ENCODE measurements at places on chromosomes 7 and 10.

- DNase-seq, result no peak
These were observed 39.0 kb downstream of the MAD1L1 start for GRCh38 chr7:2193575-2194305.

GRCh38 chr10:112954974-112955581 is 5.0 kb downstream of the TCF7L2 start:
- no peak for DNase-seq

DNA sequence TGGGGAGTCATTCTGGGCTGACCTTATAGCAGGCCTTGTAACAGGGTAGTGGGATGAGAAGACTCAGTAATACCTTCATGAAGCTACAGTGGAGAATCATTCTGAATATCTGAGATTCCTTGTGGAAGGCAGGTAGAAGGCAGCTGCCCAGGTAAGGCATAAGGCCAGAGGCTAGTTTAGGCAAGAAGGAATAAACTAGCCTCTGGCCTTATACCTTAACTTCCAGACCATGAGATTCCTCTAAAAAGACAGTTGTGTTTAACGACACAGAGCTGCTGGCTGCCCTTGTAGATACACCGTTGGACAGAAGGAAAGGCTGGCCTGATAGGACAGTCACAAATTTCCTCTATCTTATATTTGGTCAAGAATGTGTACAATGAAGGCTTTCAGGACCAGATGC is 268.2 kb downstream of the PLXDC2 start:
- DNase-seq, result no peak

DNA sequence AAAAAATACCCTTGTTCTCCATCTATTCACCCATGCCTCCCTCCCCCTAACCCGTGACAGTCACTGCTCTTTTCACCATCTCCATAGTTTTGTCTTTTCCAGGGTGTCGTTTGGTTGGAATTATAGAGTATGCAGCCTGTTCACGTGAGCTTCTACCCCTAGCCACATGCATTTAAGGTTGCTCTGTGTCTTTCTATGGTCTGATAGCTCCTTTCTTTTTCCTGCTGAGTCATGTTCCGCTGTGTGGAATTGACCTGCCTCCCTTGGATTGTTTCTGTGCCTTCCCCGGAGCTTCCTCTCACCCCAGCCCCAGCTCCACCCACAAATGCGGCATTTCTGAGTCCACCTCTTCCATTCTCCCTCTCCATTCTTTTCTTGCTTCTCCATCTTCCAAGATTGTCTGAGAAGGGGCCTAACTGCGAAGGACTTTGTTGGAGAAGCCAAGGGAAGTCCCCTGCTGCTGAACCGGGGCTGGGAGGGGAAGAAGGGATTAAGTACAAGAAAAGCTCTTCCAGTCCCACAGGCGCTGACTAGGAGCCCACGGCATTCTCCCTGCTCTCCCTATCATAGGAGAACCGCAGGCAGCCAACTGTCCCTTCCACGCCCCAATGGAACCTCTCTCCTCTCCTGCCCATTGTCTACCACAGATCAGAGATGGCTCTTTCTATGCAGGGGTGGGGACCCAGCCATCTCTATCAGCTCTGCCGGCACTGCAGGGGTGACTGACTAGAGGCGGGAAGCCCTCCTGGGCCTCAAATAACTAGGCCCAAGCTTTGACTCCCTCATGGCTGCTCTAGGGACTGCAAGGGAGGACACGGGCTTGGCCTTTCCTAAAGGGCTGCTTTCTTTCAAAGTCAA is 87.5 kb upstream of the ANLN start:
- DNase-seq, result no peak

DNA sequence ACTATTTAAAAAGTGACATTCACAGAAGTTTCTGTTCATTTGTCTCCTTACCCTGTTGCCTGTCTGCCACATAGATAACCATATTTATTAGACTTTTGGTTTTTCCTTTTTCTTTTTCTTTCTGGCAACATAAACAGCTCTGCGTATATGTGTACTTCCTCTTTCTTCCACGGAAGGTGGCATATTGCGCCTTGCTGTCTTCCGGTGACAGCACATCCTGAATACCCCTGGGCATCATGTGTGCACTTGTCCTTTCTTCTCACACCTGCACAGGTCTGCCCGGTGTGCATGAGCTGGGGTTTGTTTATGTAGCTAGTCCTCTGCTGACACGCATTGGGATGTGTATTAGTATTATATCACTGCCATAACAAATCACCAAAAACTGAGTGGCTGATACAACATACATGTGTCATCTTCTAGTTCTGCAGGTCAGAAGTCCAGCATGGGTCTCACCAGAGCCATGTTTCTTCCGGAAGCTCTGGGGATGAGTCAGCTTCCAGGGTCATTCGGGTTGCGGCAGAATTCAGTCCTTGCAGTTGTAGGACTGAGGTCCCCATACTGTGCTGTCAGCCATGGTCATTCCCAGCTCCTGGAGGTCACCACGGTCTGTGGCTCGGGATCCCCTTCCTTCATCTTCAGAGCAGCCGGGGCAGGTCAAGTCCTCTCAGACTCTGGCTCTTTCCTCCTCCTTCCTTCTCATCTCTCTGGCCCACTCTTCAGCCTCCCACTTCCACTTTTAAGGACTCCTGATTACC is 596.0 kb upstream of the FOXK1 start:
- no peak for DNase-seq

DNA sequence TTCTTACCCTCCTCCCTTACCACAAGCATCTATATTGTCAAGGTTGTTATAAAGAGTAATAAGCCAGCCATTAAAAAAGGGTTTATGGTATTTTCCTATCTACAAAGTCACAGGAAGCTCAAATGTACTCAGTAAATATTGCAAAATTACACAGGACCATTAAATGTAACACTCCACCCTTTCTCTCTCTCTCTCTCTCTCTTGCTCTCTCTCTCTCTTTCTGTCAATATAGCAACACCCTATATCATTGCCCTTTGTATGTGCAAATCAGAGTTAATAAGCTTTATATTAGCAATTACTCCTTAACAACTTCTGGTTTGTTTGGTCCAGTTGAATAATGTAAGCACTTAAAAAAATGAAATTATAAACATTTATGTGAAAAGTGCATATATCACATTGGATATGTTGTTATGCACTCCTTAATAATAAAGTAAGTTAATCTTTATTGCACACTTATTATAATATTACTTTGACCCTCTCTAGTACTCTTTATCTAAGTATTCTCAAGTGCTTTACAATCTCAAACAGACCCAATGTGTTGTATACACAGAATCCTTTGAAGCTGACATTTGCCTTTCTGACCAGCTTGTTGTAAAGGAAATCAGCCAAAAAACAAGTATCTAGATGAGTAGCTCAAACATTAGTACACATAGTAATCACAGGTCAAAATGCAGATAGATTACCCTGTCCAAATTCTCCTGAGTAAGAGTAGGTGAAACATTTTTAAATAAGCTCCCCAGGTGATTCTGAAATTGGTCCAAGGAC is 93.2 kb downstream of the CFTR start:
- DNase-seq, result no peak

GRCh38 chr7:148828965-148829364 is 55.1 kb downstream of the EZH2 start:
- no peak for DNase-seq

DNA sequence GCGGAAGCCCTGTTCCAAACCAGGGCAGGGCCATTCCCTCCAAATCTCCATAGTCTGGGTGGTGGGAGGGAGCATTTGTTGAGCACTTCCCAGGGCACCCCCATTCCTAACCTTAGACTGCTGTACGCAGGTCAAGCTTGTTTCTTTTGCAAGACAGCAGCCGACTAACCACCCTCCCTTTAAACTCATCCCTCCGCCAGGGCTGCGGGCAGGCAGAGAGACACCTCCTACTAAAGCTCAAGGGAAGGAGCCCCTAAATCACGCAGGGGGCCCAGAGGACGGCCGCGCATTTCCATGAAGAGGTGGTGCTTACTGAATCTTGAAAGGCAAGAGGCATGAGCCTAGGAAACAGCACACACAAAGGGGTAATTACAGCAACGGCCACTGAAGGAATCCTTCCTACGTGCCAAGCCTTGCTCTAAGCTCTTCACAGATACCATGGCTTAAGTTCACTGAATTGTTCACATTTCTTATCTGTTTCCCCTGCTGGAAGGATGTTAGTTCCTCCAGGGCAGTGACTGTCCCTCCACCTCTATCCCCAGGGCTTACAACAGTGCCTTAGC is 90.0 kb downstream of the PROSER2 start:
- no peak for DNase-seq

DNA sequence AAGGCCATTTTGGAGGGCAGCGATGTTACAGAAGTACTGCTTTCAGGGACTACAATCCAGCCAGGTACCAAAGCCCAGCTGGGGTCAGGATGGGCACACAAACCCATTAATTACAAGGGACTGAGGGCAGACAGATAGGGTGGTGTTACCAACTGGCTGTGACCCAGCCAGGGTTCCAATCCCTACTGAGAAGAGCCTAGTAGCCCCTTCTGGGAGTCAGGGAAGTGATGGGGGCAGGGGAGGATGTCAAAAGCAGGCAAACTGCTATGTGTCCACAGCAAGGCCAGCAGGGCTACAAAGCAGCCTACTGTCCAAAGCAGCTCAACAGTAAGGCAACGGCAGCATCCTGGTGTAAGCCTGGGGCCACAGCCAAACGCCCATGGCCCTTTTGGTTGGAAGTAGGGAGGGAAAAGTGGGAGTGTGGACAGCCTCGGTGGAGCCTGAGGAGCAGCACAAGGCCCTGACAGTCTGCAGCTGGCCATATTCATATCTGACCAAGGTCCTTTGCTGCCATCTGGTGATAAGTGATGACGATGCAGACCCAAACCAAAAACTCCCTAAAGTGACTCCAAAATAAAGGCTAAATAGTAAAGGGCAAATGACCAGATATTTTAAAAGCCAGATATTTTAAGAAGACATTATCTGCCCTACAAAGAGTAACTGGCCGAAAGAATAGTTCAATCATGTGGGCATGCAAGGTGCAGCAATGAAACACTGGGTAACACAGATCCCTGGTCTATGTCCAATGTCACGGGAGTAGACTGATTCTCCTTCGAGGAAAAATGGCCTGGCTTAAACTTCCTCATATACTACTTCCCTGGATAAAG is 56.9 kb downstream of the XPNPEP1 start:
- DNase-seq, result no peak

- no peak for DNase-seq
These were observed 112.5 kb downstream of the ZMIZ1 start for GRCh38 chr10:79181227-79181626.

- DNase-seq, result no peak
These were observed 406 bp downstream of the ZP3 start for GRCh38 chr7:76425156-76425555.

GRCh38 chr10:30991647-30992011 is 40.0 kb downstream of the ZNF438 start:
- DNase-seq, result no peak

- no peak for DNase-seq
These were observed 340.1 kb upstream of the SHH start for GRCh38 chr7:156152390-156152789.

GRCh38 chr7:1098243-1099153 is 10.6 kb downstream of the GPER1 start:
- DNase-seq, result no peak

GRCh38 chr10:108469940-108470339 is 1305.4 kb upstream of the SORCS1 start:
- DNase-seq, result no peak

DNA sequence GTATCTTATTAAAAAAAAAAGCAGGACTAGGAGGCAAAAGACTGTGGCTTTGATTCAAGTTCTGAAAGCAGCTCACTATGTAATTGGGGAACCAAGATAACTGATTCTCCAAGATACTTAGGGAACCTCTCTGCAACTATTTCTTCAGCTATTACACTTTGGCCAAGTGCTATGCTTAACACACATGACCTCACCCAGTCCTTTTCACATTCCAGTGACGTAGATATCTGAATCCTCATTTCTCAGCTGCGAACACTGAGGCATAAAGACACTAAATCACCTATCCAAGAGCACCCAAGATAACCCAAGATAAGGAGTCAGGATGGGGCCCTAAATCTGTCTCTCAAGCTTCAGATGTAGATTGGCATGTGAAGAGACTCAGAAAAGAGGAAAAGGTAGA is 133.6 kb downstream of the GLI3 start:
- no peak for DNase-seq

- DNase-seq, result no peak
These were observed 101.0 kb downstream of the HERPUD2 start for GRCh38 chr7:35593899-35594298.

- no peak for DNase-seq
These were observed 115.9 kb upstream of the CACUL1 start for GRCh38 chr10:118870467-118871243.

GRCh38 chr10:63348245-63348850 is 117.4 kb downstream of the JMJD1C start:
- DNase-seq, result no peak

GRCh38 chr7:87645446-87645845 is 17.2 kb downstream of the RUNDC3B start:
- DNase-seq, result no peak

DNA sequence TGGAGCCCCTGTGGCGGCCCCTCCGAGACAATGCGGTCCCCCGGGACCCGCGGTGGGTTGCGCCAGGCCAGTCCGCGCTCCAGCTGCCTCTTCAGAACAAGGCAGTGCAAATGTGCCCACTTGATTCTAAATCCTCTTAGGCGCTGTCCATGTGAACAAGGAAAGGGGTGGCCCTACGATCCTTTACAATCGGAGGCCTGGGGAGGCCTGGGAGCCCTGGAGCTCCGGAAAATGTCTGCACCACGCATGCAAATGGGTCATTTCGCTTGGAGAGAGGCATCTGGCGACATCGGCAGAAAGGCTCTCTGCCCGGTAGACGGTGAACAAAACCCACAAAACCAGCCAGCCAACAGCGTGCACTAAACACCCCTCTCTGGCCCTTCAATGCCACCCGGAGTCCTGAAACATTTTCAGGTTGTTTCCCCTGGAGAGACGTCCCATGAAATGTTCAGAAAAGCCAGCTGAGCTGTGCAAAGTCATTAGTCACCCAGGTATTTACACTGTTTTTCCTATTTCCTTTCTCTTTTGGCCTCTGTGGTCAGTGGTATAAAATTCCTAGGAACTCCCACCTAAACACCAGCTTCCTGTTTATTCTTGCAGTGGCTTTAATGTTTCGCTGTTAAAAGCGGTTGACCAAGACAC is 102.8 kb upstream of the ZNF438 start:
- peak; percentile 35 for DNase-seq

Measured in activated B cell treated with CpG ODN at 0.5 μM for 24 hours (primary cell).